ENCODE measurements at places on chromosomes 4 and X. TPM values are rescaled to one million over a fixed set of nuclear protein-coding genes. Genes with fewer than 3 reads are reported as not detected.

GRCh38 chr4:135670548-135670947, 1469.0 kb upstream of the PABPC4L start:
- H3K4me3 ChIP-seq = no peak overlapping the region
- DNase-seq = no peak
- H3K4me1 ChIP-seq = no peaks in the 10 kb centered on the region

GRCh38 chrX:108167211-108167872, 75.8 kb downstream of the ATG4A start:
- no peaks in the 10 kb centered on the region for H3K4me1 ChIP-seq
- no peaks in the 10 kb centered on the region for H3K27me3 ChIP-seq
- no peak overlapping the region for H3K27ac ChIP-seq
- no peak overlapping the region for H3K4me3 ChIP-seq
- H3K36me3 ChIP-seq = no peaks in the 10 kb centered on the region

- H3K4me1 ChIP-seq = no peaks in the 10 kb centered on the region
- no peak overlapping the region for H3K27ac ChIP-seq
- no peak for DNase-seq
- no peaks in the 10 kb centered on the region for H3K36me3 ChIP-seq
- H3K27me3 ChIP-seq = no peaks in the 10 kb centered on the region
Measured at GRCh38 chrX:115023139-115023538, 5.7 kb upstream of the IL13RA2 start.

DNA sequence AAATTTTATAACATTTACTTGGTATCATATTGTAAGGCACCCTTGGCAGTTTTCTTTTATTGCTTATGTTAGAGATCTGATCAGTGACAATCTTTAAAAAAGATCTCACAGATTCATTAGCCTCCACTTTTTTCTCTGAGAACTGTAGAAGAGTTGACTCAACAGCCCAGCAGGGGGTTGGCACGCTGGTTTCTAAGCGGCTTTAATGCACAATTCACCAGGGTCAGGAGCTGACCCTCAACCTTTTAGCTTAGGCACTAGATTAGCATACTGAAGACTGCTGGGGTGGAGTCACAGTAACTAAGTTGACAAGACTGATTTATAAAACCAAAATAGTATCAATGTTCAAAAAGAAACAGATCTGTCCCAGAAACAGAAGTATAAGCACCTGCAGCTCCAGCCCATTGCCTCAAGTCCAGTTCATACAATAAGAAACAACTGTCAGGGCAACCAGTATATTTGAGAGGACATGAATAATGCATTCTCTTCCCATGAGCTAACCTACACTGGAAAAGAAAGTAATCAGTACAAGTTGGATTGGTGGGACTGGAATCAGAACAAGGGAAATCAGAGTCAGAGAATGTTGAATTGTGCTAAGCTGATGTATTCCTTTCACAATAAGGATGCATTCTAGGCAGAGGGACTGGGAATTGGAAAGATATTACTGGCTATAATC, 77.6 kb downstream of the PDE5A start:
- peaks cover 33% of the 10 kb centered on the region for H3K4me1 ChIP-seq
- no peaks in the 10 kb centered on the region for H3K36me3 ChIP-seq
- no peak overlapping the region for H3K4me3 ChIP-seq
- no peaks in the 10 kb centered on the region for H3K27me3 ChIP-seq

DNA sequence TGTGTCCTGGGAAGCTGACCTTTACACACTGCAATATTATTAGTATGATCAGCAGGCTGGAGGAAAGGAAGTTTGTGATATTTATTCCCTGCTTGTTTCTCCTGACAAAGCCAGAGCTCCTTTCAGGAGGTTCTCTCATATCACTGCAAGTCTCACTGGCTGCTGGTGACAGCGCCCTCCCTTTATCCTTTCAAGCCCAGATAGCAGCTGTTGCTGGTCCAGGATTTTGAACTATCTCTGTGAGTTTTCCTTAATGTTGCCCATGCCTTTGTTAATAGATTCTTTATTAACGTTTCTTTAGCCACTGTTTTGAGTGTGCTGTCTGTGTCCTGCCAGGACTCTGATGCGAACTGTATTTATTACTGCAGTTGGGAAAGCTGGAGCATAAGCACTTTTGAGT, 518.7 kb downstream of the C4orf33 start:
- H3K36me3 ChIP-seq = no peaks in the 10 kb centered on the region
- no peaks in the 10 kb centered on the region for H3K27me3 ChIP-seq
- H3K4me3 ChIP-seq = no peak overlapping the region
- no peak overlapping the region for H3K27ac ChIP-seq

DNA sequence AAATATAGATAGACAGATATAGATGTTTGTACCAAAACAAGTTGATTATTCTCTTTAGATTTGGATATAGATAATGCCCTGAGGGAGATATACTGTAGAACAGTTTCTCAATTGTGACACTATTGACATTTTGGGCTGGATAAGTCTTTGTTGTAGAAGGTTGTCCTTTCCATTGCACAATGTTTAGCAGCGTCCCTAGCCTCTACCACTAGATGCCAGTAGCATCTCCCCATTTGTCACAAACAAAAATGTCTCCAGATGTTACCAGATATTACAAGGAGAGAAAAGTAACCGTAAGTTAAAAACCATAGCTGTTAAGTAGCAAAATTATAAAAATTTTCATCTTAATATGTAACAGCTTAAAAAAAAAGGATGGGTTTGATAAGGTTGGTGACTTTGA, 2595.3 kb downstream of the ARAP2 start:
- H3K27me3 ChIP-seq = no peaks in the 10 kb centered on the region
- no peak overlapping the region for H3K4me3 ChIP-seq
- no peak overlapping the region for H3K27ac ChIP-seq

The TREX2 gene
- 22.1 TPM for total RNA-seq

DNA sequence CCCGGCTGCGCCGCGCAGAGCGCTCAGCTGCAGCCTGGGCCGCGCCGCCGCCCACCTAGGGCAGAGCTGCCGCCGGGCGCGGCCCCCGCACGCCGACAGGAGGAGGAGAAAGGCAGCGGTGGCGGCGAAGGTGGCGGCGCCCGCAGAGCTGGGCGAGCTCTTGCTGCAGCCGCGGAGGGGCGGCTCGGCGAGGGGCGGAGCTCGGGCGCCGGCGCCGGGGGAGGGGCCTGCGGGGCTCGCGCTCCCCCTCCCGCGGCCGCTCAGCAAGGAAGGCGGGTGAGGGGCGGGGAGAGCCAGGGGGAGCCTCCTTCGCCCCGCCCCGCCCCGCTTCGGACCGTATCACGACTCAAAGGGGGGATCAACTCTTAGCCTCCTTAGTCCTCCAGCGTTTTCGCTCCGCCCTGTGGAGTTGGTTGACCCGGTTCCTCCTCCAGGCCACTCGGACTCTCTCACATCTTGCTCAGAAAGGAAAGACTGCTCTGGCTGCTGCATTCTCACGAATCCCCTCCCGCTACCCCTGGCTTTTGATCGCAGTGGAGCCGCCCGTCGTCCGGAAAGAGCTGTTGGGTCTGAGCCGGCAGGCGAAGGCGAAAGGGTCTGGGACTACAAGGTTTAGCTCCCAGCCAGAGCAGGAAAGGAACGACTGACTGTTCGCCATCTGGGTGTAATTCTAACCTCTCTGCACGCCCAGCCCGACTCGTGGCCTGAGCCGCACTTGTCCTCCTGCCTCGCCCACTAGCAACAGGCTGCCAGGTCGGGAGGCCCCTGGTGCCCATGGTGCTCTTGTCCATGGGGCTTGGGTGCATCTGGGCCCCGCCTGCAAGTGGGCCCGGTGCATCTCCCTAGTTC, at the start of gene ATP8A1:
TSS of gene ATP8A1 (minus strand) at position 162 of the 849 bp plus-strand sequence. CDS start 232 bp downstream, outside the sequence.
- H3K4me1 ChIP-seq = peaks cover 32% of the 10 kb centered on the region
- H3K4me3 ChIP-seq = peak within 1 kb of the TSS; percentile 91
- peak within 1 kb of the TSS; percentile 90 for H3K27ac ChIP-seq
- DNase-seq = peak; percentile 77
- H3K36me3 ChIP-seq = no peaks in the 10 kb centered on the region

GRCh38 chrX:100477958-100478357, 67.9 kb upstream of the PCDH19 start:
- H3K27ac ChIP-seq = no peak overlapping the region
- H3K4me1 ChIP-seq = no peaks in the 10 kb centered on the region
- H3K36me3 ChIP-seq = no peaks in the 10 kb centered on the region
- DNase-seq = no peak

DNA sequence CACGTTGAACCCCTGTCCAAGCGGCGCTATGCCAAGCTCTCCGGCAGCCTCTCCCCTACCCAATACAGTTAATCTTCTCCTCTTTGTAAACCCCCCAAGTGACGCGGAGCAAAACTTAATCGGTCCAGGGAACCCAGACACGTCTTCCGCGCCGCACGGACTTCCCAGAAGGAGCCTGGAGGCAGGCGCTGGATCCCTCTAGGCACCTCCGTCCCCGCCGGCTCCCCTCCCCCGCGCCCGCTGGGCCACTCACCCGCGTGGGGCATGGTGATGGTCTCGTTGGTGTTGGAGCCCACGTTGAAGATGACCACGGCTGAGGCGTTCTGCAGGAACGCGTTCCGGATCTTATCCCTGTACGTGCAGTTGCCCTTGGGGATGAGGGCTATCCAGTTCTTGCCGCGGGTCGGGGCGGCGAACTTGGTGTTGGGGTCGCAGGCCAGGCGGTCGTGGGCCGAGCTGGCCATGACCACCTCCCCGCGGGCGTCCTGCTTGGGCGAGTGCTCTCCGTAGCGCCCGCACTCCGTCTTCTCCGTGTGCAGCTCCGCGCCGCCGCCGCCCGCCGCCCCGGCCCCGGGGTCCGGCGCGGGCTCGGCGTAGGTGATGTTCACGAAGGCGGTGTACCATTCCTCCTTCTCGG, 1.1 kb downstream of the RNF150 start:
- DNase-seq = no peak
- peak overlapping the region; percentile 61 for H3K27ac ChIP-seq
- H3K36me3 ChIP-seq = no peaks in the 10 kb centered on the region
- no peaks in the 10 kb centered on the region for H3K27me3 ChIP-seq

- H3K4me1 ChIP-seq = peaks cover 5% of the 10 kb centered on the region
- H3K27me3 ChIP-seq = no peaks in the 10 kb centered on the region
- no peak for DNase-seq
- H3K27ac ChIP-seq = no peak overlapping the region
Measured at GRCh38 chr4:113781439-113782040, 20.0 kb upstream of the CAMK2D start.

All from thoracic aorta (tissue), 2 donors.